ENCODE measurements at places on chromosomes 11 and 22. TPM values are rescaled to one million over a fixed set of nuclear protein-coding genes. Genes with fewer than 3 reads are reported as not detected.

DNA sequence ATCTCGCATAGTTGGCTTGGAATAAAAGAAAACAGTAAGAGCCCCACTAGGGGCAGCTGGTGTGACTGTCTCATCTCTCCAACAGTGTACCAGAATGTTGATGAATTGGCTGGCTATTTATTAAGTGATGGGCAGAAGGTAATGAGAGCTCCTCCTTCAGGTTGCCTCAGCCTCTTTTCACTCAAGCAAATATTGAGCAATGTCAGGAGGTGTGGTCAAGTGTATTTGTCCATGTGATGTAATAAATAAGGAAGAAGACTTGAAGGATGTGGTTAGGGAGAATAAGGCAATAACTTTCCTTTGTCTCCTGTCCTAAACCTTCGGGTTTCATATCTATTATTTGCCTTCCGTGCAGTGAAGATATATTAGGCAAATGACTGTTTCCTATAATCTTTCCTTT is at the start of gene TCN1:
TSS of gene TCN1 (minus strand) at position 91 of the 400 bp plus-strand sequence. CDS start at position 74, 17 bp downstream.
- DNase-seq, result peak; percentile 37

- DNase-seq, result no peak
Observed at GRCh38 chr22:36587289-36588154, 58.6 kb upstream of the EIF3D start.

DNA sequence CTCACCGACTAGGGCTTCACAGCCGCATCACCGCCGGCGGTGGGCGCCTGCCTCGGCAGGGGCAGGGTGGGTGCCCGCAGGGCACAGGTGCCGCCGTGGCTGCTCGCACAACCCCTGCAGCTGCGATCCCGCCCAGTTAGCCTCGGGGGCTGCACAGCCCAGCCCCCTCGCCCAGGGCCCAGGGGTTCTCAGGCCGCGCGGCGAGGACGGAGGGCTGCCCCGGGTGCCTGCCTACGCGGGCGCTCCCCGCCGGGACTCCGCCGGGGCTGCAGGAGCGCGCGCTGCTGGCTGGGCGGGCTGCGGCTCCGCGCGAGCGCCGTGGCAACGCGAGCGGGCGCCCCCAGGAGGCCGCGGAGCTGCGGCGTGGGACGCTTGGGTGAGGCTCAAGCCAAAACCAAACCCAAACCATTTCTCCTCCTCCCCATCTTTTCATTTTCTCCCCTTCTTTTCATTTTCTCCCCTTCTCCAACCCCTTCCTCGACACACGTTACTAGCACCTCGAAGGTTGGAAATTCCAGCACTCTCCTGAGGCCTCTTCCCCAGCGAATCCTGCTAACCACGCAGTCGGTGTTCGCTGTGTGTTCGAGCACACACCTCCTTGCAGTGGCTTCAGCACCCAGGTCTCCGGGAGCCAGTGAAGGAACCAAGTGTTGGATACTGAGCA is at the start of gene MICAL3:
TSS of gene MICAL3 (minus strand) at position 286 of the 664 bp plus-strand sequence. CDS start 117,749 bp downstream, outside the sequence.
- DNase-seq, result peak; percentile 66

GRCh38 chr22:16810188-16810802 is 14.9 kb downstream of the XKR3 start:
- no peak for DNase-seq

- DNase-seq, result no peak
Observed at GRCh38 chr11:75477614-75477935, 44.6 kb upstream of the KLHL35 start.

DNA sequence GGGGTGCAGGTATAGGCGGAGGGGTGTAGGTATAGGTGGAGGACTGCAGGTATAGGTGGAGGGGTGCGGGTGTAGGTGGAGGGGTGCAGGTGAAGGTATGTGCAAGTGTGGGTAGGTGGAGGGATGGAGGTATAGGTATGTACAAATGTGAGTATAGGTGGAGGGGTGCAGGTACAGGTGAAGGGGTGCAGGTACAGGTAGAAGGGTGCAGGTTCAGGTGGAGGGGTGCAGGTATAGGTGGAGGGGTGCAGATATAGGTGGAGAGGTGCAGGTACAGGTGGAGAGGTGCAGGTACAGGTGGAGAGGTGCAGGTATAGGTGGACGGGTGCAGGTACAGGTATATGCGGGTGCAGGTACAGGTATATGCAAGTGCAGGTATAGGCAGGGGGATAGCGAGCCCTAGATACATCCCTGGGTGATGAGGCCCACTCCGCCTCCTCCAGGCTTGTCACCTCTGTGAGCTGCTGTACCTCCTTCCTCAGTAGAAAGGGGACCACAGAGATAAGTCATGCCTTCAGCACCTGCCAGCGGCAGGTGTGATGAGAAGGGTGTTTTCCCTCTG is 17.2 kb downstream of the LINC01488 start:
- DNase-seq, result peak; percentile 2

GRCh38 chr11:95796501-95796900 is 6.2 kb downstream of the CEP57 start:
- no peak for DNase-seq

GRCh38 chr11:75380716-75381420 is 18.4 kb upstream of the RPS3 start:
- no peak for DNase-seq

DNA sequence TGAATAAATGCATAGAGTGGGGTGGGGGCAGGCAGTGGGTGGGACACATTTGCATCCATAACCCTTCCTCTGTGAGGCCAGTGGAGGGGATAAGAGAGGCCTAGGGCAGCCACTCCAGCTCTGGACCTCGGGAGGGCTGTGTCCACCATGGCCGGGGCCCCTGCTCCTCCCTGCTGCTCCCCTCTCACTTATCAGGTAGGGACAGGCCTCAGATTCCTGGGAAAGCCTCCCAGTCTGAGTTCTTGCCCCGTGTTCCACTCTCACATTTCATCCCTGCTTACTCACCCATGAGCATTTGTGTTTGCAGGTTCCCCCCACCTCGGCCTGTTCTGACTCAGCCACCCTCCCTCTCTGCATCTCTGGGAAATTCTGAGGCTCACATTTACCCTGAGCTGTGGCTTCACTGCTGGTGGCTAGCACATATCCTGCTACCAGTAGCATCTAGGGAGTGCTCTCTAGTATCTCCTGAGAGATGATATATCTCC is 128.7 kb upstream of the TOP3B start:
- DNase-seq, result no peak

DNA sequence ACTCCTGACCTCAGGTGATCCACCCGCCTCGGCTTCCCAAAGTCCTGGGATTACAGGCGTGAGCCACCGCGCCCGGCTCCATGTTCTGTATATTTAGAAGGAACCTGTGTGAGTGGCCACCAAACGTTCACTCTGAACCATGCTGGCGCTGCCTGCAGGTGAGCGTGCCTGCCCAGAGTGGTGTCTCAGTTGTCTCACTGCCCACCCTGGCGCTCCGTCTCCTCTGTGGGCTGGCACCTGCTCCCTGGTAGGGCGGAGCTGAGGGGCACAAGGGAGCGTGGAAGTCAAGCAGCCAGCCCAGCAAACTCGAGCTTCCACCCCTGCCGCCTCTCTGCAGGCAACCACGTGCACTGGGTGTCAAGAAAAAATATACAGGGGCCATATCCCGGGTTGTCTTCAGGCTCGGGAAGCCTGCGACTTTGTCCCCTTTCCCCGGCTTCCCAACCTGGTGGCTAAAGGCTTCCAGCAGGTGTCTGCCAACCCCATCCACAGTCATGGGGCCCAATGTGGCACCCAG is 16.7 kb downstream of the TXN2 start:
- peak; percentile 45 for DNase-seq

- DNase-seq, result peak; percentile 23
Observed at GRCh38 chr11:27367881-27368280, 4.9 kb upstream of the CCDC34 start.

KCNJ11 gene
- total RNA-seq, result 39.4 TPM

OR2AT4 gene
- total RNA-seq, result not detected

ACP2 gene
- 43.1 TPM for total RNA-seq

B4GALNT4 gene
- 2.1 TPM for total RNA-seq

Data from body of pancreas (tissue), 4 donors.